ENCODE measurements at places on chromosomes 4 and X. TPM values are rescaled to one million over a fixed set of nuclear protein-coding genes. Genes with fewer than 3 reads are reported as not detected.

GRCh38 chr4:150389896-150390530 is 191.9 kb upstream of the MAB21L2 start:
- H3K36me3 ChIP-seq: peaks cover 30% of the 10 kb centered on the region
- H3K27me3 ChIP-seq: no peaks in the 10 kb centered on the region
- no peak overlapping the region for H3K27ac ChIP-seq
- no peaks in the 10 kb centered on the region for H3K4me1 ChIP-seq
- no peak overlapping the region for H3K4me3 ChIP-seq

DNA sequence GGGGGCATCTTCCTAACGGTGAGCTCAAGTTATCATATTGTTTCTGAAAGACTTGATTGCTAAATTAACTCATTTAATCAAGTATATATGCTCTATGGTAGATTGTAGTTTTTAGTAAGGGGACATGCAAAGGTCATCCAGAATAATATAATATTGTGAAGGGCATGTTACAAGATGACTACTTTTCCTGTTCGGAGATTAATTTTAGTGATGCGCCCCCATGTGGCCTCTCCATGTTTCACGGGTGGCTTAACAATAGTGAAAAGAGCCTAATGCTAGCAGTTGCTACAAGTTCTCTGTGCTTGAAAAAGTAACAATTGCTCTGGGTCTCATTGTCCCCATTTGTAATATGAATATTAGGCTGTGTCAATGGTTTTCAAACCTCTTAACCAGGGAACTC is 12.2 kb downstream of the SMPX start:
- no peak overlapping the region for H3K27ac ChIP-seq
- H3K4me3 ChIP-seq: no peak overlapping the region
- H3K36me3 ChIP-seq: no peaks in the 10 kb centered on the region

GRCh38 chr4:39908284-39908683 is 69.4 kb downstream of the PDS5A start:
- no peak overlapping the region for H3K27ac ChIP-seq
- H3K36me3 ChIP-seq: peaks cover 16% of the 10 kb centered on the region
- no peak overlapping the region for H3K4me3 ChIP-seq
- H3K4me1 ChIP-seq: peaks cover 1% of the 10 kb centered on the region
- no peaks in the 10 kb centered on the region for H3K27me3 ChIP-seq

GRCh38 chr4:25969374-25970155 is 55.5 kb downstream of the SMIM20 start:
- DNase-seq: no peak
- H3K36me3 ChIP-seq: no peaks in the 10 kb centered on the region
- H3K27ac ChIP-seq: no peak overlapping the region
- H3K27me3 ChIP-seq: peaks cover 7% of the 10 kb centered on the region
- H3K4me1 ChIP-seq: peaks cover 2% of the 10 kb centered on the region
- H3K4me3 ChIP-seq: no peak overlapping the region

DNA sequence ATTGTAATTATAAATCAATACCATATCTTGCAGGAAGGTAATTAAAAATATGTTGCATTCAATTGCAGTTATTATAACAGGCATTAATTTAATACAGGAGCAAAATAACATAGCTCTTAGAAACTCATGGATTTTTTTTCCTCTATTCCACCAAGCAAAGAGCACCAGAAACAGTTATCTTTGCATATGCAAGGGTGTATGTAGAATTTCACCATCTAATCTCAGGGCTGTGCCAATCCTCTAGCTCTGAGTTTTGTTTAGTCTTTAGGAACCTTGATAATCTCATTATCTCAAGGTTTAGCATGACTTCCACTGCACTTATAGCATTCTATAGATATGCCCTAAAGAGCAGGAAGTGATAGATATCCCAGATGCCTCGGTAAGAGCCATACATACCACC is 197.5 kb downstream of the VEGFC start:
- DNase-seq: no peak
- H3K4me3 ChIP-seq: no peak overlapping the region
- H3K36me3 ChIP-seq: no peaks in the 10 kb centered on the region
- no peaks in the 10 kb centered on the region for H3K27me3 ChIP-seq
- H3K4me1 ChIP-seq: no peaks in the 10 kb centered on the region

The NAT8L gene
- 0.09 TPM for total RNA-seq

GRCh38 chrX:112078606-112079005 is 4.0 kb downstream of the TRPC5 start:
- no peaks in the 10 kb centered on the region for H3K4me1 ChIP-seq
- no peak overlapping the region for H3K27ac ChIP-seq
- H3K36me3 ChIP-seq: no peaks in the 10 kb centered on the region
- no peak for DNase-seq
- no peak overlapping the region for H3K4me3 ChIP-seq

The PWWP3B gene
- not detected for total RNA-seq

DNA sequence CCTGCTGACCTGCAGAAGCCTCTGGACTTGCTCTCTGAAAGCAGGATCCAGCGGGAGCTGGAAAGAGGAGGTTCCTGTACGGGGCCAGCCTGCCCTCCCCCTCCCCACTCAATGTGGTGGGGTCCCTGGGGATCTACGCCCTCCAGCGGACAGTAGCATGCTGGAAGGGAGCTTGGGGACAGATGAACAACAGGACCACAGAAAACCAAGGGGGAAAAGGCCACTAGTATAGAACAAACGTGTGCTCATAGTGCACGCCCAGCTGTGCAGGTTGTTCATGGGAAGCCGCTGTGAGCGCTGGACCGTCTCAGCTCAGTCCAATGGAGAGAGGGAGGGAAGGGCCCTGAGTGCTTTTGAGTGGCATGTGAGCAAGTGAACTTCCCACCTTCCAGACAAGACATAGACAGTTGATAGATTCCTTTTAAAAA is 15.8 kb downstream of the HMX1 start:
- H3K27me3 ChIP-seq: peaks cover 56% of the 10 kb centered on the region
- H3K36me3 ChIP-seq: no peaks in the 10 kb centered on the region
- no peak for DNase-seq
- no peak overlapping the region for H3K27ac ChIP-seq

DNA sequence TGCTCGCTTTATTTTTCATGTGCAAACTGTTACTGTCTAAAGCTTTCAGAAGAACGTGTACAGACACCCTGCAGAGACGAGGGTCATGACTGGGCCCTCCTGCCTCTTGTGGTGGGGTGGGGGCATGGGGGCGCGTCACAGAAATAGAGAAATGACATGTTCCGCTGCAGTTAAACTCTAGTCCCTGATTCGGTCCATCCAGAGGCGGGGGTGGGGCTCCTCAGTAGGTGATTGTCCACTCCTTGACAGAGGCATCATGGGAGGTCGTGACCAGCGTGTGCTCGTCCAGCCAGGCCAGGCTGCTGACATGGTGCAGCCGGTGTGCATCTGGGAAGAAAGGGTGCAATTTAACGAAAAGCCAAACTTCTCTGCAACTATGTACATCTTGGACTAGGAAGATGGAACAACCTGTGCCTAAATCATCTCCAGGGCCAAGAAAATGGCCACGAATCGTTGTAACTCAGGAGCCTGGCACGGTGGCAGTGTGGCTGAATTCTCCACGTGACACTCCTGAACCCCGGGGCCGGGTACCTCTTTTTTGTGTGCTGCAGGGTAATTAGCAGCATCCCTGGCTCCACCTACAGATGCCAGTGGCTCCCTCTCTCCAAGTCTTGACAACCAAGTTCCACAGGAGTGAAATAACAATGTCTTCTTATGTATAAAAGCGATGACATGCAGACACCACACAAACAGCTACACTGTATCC is 41.3 kb downstream of the WDR1 start:
- no peak overlapping the region for H3K4me3 ChIP-seq
- no peaks in the 10 kb centered on the region for H3K27me3 ChIP-seq
- DNase-seq: no peak
- H3K36me3 ChIP-seq: peaks cover 60% of the 10 kb centered on the region

The SERTM2 gene
- total RNA-seq: not detected

DNA sequence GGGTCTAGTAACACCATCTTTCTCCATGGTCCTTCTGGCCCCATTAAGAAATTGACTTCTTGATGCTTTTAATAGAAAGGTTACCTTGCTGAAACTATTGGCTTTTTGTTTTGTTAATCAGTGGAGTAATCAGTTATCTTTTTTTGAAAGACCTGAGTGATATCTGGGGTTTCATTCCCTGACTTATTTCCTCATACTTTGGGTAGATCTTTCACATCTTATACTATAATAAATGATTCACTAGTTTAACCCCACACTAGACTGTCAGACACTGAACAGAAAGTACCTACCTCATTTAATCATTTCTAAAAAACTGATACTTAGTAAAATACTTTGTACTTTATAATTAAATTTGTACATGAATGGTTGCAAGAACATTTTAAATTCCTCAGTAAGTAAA is 1021.1 kb downstream of the STIM2 start:
- H3K27ac ChIP-seq: no peak overlapping the region
- no peaks in the 10 kb centered on the region for H3K36me3 ChIP-seq
- DNase-seq: no peak

The FAM241A gene
- total RNA-seq: 2.3 TPM

The TRIM75 gene
- total RNA-seq: not detected

The TLL1 gene
- not detected for total RNA-seq

GRCh38 chr4:992297-993110 is 700 bp downstream of the SLC26A1 start:
- no peak for DNase-seq
- H3K27me3 ChIP-seq: peaks cover 10% of the 10 kb centered on the region
- H3K4me1 ChIP-seq: peaks cover 8% of the 10 kb centered on the region
- no peak overlapping the region for H3K27ac ChIP-seq
- no peaks in the 10 kb centered on the region for H3K36me3 ChIP-seq

The F9 gene
- not detected for total RNA-seq

DNA sequence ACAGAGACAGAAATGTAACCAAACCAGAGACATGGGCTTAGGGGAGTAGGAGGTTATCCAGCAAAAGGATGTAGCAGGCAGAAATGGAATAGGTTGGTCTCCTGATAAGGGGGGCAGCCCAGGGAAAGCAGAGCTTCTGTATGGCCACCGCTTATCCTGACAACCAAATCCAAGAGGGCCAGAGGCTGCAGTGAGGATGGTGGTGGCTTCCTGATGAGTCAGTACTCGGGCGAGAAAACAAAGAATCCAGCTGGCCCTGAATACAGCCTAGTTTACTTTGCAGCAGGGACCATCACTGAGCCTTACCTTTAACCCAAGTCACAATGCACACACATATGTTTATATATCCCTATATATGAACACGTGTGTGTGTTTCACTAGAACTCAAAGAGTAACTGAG is 129.7 kb upstream of the FTHL17 start:
- no peak overlapping the region for H3K4me3 ChIP-seq
- H3K36me3 ChIP-seq: no peaks in the 10 kb centered on the region
- H3K4me1 ChIP-seq: no peaks in the 10 kb centered on the region

- H3K27me3 ChIP-seq: no peaks in the 10 kb centered on the region
- H3K4me1 ChIP-seq: no peaks in the 10 kb centered on the region
- no peak for DNase-seq
- H3K27ac ChIP-seq: no peak overlapping the region
- H3K36me3 ChIP-seq: no peaks in the 10 kb centered on the region
- H3K4me3 ChIP-seq: no peak overlapping the region
Measured at GRCh38 chrX:65451663-65452062, 82.9 kb downstream of the LAS1L start.

DNA sequence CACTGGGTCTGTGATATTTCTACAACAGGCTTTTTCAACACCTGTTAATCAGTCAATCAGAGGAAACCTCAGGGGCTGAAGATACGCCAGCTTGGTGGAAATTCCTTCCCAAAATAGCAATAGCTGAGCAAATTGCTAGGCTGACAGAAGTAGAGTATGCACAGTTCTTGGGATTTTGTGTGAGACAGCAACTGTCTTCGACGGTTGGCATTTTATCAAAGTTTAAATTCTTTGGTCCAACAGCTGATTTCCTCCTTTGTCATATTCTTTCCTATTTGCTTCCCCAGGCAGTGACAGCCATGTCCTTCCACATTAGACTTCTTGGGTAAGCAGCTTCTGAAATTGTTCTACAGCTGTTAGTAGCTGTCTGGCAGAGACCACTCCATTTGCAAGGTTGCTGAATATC is 8.0 kb upstream of the PALLD start:
- no peak for DNase-seq
- H3K4me3 ChIP-seq: no peak overlapping the region
- H3K4me1 ChIP-seq: peaks cover 26% of the 10 kb centered on the region
- peaks cover 8% of the 10 kb centered on the region for H3K36me3 ChIP-seq

- no peak overlapping the region for H3K4me3 ChIP-seq
- no peaks in the 10 kb centered on the region for H3K4me1 ChIP-seq
- no peak for DNase-seq
- H3K36me3 ChIP-seq: no peaks in the 10 kb centered on the region
Measured at GRCh38 chrX:108310506-108310905, 127.7 kb downstream of the COL4A6 start.

DNA sequence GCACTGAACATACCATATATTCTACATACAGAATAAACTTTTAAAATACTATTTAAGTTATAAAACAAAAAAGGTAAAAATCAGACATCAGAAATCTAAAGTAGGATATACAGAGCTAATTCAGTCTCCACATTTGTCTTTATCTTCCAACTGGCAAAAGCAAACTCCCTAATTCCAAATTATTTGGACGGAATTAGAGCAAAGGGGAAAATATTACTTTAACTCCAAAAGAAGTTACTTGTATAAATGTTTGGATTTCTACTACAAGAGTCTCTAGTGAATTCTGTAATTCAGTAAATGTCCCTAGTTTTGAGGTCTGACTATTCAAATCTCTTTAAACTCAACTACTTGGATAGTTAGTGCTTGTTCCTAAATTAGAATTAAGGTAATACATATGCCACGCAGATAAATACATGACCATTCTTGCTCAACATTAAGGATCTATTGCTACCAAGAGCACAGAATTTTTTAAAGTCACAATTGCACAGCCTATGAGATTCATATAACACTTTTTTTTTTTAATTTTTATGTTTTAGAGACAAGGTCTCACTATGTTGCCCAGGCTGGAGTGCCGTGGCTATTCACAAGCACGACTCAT is 7.3 kb downstream of the ZNF280C start:
- peaks cover 18% of the 10 kb centered on the region for H3K4me1 ChIP-seq
- no peak overlapping the region for H3K27ac ChIP-seq
- no peak for DNase-seq
- no peaks in the 10 kb centered on the region for H3K27me3 ChIP-seq
- peaks cover 10% of the 10 kb centered on the region for H3K36me3 ChIP-seq
- H3K4me3 ChIP-seq: no peak overlapping the region

The GAB1 gene
- 0.91 TPM for total RNA-seq

DNA sequence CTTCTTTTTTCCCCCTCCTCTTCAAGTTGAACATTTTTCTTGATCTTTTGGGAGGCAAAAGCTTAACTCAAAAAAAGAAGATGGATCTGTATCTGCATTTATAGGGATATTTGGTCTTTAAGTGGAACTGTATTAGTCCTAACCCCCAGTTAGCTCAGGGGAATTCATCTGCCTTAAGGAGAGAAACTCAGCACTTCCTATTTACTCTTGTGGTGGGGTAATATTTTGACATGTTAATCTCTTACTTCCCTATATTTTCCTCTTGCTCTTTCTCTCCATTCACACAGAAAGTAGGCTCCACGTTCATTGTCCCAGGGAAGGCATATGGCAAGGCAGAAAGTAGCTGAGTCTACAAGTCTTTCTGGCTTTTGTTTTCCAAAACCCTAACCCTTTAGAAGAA is 5.3 kb downstream of the LRRC66 start:
- H3K36me3 ChIP-seq: peaks cover 2% of the 10 kb centered on the region
- H3K4me3 ChIP-seq: no peak overlapping the region
- peaks cover 4% of the 10 kb centered on the region for H3K4me1 ChIP-seq
- H3K27me3 ChIP-seq: no peaks in the 10 kb centered on the region
- H3K27ac ChIP-seq: no peak overlapping the region
- no peak for DNase-seq

All from activated CD8-positive, alpha-beta memory T cell treated with anti-CD3 and anti-CD28 coated beads, Interleukin-2, amount 10 ng/mL, durations not matched to agents 7 days and 5 days (primary cell).